ENCODE measurements at places on chromosomes 3 and 15. TPM values are rescaled to one million over a fixed set of nuclear protein-coding genes. Genes with fewer than 3 reads are reported as not detected.

- DNase-seq: no peak
These were observed 77.2 kb downstream of the GREM1 start for GRCh38 chr15:32794973-32795372.

PEX11A gene
- polyA plus RNA-seq: 7.5 TPM

DNA sequence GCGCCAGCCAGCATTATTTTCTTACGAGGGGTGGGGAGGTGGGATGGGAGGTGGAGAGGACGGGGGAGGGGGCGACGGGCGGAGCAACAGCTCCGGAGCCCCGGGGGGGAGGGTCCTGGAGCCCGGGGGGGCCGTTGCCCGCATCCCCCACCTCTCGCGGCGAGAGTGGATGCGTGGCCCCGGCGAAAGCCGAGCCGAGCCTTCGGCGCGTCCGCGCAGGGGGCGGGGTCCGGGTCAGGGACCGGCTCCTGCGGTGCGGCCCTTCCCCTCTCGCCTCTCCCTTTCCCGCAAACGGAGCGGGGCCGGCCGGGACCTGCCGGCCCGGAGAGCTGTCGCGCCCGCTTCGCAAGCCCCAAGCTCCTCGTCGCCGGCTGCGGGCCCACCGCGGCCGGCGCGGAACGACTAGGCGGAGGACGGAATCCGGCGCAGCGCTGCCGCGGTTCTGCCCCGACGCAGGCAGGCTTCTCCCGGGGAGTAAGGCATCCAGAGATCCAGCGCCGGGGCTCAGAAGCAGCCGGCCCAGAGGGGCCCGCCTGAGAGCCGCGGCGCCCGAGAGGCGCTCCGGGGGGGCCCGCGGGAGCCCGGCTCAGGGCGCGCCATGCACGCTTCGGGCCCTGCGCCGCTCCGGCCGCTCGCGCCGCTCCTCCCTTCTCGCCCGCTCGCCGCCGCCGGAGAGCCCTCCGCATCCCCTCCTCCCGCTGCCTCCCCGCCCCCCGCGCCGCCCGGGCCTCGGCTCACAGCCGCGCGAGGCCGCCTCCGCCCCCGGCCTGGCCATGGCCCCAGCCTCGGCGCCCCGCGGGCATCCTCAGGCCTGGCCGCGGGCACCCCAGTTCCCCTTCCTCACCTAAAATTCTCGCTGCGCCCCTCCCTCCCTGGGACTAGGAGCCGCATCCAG lies 459 bp upstream of the ADCY5 start:
- DNase-seq: no peak

GRCh38 chr15:64187396-64188191 lies 24.8 kb upstream of the PPIB start:
- DNase-seq: no peak

DNA sequence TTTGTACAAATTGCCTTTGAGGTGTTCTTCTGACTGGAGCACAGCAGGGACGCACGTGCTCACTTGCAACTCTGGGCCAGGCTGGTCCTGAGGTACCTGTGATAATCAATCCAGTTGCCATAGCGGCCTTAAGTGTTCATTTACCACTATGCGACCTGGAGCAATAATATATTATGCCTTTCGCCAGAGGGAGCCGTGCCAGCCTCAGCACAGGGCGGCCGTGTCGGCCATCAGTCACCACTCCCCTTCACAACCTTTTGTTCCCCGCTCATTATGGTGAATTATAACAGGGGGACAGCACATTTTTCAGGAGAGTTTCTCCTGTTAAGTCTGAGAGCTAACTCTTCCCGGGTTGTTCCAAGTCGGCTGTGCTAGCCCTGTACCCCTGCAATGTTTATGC lies 289.7 kb downstream of the RORA start:
- DNase-seq: no peak

DNA sequence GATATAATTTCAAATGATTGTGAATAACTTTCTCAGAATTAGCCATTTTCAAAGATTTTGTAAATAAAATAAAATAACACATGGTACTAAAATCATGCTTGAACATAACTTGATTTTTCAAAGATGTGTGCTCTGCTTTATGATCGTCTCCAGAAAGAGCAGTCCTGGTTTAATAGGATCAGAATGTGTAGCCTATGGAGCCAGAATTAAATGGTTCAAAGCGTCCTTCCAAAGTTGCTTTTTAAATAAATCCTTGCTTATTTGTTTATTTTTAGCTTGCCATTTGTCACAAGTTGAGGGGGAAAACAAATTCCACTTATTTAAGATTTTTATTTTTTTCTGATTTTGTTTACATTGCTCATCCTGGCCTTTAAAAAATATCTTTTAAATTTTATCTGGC lies 123.7 kb upstream of the SPRED1 start:
- no peak for DNase-seq
